KBM-7 (cell line): ENCODE measurements at places on chromosomes 2 and 18.

GRCh38 chr2:98647636-98648035 is 39.2 kb downstream of the UNC50 start:
- no peak for DNase-seq

DNA sequence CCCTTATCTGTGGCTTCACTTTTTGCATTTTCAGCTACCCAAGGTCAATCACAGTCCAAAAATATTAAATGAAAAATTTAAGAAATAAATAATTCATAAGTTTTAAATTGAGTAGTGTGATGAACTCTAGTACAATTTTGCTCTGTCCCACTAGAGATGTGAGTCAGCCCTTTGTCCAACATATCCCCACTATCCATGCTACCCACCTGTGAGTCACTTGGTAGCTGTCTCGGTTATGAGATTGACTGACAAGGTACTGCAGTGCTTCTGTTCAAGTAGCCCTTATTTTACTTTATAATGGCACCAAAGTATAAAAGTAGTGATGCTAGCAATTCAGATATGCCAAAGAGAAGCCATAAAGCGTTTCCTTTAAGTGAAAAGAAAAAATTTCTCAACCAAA is 28.8 kb downstream of the ADCY3 start:
- no peak for DNase-seq

DNA sequence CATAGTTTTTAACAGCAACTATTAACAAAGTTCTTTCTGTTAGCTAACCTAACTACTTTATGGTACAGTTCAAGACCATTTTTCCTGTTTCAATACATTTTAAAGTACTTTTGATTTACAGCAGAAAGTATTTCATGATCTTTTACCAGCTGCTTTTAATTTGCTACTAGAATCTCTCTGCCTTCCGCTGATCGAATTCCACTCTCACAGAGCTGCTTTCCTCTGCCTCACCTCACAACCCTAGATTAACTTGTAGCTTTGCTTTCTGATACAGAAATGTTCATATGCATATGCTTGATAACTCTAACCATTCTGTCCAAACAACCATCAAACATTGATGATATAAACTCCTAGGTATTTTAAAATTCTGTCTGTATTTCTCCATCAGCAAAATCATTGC is 463.2 kb upstream of the ZEB2 start:
- no peak for DNase-seq

DNA sequence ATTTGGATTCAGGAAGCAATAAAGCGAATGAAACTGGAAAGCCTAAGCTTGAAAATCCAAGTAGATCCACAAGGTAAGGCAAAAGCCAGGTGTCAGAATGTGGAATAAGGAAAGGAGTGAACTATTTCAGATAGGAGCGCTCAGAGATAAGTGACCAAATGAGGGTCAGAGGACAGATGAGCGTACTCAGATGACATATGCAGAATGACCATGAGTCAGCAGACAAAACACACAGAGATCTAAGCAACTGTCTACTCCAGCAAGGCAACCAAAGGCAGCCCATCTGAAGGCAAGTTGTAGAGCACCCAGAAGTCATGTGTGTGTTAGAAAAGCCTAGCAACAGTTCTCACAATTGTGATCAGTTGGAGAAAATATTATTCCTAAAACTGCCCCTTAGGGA is 548.4 kb upstream of the FSHR start:
- no peak for DNase-seq

DNA sequence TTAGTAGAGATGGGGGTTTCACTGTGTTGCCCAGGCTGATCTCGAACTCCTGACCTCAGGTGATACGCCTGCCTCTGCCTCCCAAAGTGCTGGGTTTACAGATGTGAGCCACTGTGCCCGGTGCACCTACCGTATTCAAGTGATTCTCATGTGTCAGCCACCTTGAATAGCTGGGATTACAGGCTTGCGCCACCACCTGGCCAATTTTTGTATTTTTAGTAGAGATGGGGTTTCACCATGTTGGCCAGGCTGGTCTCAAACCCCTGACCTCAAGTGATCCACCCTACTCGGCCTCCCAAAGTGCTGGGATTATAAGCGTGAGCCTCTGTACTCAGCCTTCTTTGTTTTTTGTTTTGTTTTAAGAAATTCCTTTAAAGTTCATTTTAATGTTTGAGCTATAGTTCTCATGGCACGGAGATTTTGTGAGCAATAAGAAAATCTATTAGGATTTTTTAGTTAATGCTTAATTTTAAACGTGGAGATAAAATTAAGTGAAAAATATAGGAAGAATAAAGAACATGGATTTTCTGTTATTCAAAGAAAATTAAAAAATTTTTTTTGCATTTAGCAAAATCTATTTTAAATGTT is 242.6 kb downstream of the PHLPP1 start:
- peak; percentile 85 for DNase-seq

DNA sequence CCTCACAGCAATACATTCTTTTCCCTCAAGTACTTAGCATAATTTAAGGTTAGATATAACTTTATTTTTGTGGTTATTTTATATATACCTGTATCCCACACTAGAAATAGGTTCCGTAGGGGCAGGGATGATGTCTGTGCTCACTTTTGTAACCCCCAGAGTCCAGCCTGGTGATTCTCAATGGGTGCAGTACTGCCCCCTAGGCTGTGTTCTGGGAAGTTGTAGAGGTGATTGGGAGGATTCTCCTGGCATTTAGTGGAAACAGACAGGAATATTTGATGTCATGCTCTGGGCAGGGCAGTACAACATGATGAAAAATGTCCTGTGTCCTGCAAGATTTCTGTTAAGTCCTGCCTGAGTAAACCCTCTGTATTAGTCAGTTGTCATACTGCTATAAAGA is 333.3 kb downstream of the PLCL1 start:
- no peak for DNase-seq

DNA sequence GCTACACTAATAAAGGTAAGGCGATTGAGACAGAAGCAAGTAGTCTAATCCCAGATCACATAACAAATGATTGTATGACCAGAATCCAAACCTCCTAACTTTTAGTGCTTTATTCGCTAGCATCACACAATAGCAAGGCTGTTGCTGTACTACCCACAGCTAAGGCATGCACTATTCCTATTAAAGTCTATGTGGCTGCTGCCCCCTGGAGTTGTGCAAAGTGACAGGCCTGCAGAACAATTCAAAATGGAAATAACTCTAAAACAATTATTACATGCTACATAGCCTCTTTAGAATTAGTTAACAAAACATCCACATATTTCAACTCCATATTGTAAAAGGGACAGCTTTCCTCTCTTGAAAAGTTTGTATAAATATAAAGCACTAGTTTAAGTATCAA is 6.0 kb downstream of the ERBB4 start:
- DNase-seq: no peak

GRCh38 chr2:172995323-172996244 is 80.1 kb upstream of the MAP3K20 start:
- peak; percentile 16 for DNase-seq
